ENCODE measurements at places on chromosomes 2 and 18.

DNA sequence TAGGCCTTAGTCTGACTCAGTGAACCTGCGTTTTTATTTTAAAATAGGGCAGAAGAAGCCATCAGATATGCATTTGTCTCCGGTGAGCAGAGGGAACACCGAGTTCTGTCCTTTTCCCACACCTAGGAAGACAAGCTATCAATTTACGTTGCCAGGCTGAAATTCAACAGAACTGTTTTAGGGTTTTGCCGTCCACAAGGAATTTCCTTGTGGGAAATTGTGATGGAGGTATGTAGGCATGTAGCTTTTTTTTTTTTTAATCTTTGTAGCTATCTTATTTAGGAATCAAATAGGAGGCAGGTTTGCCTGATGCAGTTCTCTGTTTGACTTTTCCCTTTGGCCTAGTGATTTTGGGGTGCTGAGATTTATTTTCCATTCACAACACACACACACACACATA, 62.0 kb upstream of the ASAP2 start:
- no peak for DNase-seq

DNA sequence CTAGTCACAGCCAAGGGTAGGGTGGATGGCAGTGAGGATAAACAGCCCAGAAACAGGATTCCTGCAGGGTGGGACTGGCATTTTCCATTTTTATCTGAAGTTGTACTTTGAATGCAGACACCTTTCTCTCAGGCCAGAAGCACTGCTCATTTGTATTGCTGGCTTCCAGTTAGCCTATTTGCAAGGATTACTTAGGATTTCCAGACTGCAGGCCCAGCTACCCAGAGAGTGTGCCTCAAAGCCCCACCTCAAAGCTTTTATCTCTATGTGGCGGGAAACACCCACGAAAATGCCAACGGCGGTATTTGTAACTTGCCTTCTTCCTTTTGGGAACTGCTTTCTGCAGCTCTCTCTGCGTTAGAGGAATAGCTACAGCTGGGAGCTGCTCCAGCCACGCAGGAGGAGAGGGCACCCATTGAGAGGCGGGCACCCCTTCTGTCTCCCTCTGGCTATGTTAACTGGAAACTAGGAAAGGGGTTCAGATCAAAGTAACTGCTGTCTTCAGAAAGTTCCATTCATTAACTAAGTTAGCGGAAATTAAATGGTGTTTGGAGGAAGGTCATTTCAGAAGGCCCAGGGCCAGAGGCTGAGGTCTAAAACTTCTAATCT, 144.9 kb downstream of the TGIF1 start:
- DNase-seq = no peak

- no peak for DNase-seq
Observed at GRCh38 chr2:225468131-225468530, 68.6 kb downstream of the NYAP2 start.

DNA sequence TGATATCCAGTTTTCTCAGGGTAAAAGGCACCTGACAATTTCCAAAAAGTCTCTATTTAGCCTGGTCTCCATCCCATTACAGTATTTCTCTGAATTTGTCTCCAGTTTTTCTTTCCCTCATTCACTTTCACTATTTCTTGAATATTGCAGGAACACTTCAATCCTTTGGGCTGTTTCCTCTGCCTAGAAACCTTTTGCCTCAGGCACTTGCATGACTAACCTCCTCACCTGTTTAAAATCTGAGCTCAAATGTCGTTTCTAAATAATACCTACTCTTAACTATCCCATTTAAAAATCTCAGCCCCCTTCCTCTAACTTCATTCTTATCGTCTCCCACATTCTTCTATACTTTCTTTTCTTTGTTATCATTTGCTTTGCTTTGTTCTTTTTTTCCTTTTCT, 9.0 kb downstream of the SCN2A start:
- no peak for DNase-seq

DNA sequence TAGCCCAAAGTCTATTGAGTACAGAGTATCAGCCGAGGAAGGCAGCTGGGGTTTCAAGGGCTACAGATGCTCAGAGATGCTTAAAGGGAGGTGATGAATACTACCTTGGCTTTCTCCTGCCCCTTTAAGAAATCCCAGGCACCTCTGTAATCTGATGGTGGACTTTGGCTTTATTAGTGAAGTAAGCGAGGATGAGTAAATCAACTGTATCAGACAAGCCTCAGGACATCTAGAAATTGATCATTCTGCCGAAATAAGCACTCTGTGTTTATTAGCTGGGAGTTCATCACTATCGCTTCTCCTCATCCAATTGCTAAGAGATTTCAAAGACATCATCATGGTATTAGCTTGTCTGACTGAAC, 344.4 kb downstream of the SETBP1 start:
- no peak for DNase-seq

Data from amniotic stem cell (primary cell).